ENCODE measurements at places on chromosomes 11 and 22.
A peak's percentile ranks its signal among the peaks of the same experiment; 100 is the strongest.

DNA sequence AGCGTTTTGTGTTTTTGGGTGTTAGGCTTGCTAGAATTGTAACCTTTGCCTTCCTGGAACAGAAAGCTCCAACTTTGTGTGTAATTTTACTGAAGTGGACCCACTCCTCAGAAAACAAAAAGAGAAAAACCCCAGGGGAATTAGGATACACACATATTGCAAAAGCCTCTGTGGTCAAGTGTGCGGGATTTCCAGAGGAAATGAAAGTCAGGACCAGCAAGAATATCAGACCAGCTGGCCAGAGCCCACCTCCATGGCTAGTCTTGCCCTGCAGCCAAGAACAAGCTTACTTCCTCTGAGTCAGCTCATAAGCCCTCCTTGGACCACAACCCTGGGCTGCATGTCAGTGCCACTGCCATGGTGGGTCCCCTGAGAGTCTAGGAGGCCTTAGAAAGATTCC, 37.0 kb upstream of the FTH1 start:
- peak; percentile 98 for DNase-seq

GRCh38 chr11:124421043-124421442, 3.6 kb downstream of the OR8B4 start:
- no peak for DNase-seq

GRCh38 chr11:65595543-65596281, at the start of gene KCNK7:
TSS of gene KCNK7 (minus strand) at chr11:65595800. CDS start at chr11:65595772, 28 bp downstream.
- no peak for DNase-seq

GRCh38 chr11:102426570-102426969, 26.0 kb downstream of the TMEM123 start:
- DNase-seq, result no peak

All from inflammatory macrophage treated with lipopolysaccharide for 4 hours (primary cell).